NCI-H1694 treated with DMSO at 0.1 percent for 48 hours (cell line): ENCODE measurements at places on chromosomes 2 and 18.

GRCh38 chr18:48442761-48443160, 33.6 kb upstream of the ZBTB7C start:
- DNase-seq = no peak

DNA sequence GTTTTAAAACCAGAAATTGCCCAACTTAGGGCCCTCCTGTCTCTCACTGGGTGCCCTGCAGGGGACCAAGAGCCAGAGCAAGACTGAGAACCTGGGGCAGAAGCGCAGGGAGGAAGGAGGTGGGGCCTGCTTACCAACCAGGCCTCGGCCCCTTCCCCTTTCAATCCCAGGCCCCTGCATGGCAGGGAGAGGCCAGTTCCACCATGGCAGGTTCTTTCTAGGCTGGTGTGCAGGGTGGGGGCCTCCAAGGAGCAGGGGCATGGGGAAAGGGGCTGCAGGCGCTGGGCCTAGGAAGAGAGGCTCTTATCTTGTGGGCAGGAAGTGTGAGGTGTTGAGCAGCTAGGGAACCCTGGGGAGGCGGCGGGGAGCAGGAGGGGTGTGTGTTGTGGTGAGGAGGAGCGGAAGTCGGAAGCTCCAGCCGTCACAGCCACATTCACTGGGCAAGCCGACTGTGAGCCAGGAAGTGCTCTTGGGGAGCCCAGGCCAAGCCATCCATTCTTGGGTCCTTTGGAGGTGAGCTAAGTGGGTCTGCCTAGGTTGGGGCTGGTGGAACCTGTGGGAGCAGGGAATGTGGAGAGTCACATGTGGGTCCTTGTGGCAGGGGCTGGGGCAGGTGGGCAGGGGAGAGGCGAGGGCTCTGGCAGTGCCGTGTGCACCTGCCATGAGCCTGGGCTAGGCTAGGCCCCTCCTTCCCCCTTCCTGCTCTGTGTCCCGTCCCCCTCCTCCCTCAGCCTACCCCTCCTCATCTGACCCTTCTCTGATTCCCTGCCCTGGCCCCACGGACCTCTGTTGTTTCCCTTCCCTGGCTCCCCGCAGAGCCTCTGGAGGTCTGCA, at the start of gene PSD4:
PSD4 (plus strand) TSS at position 430 of the 834 bp plus-strand sequence. CDS start 8,486 bp downstream, outside the sequence.
- no peak for DNase-seq

DNA sequence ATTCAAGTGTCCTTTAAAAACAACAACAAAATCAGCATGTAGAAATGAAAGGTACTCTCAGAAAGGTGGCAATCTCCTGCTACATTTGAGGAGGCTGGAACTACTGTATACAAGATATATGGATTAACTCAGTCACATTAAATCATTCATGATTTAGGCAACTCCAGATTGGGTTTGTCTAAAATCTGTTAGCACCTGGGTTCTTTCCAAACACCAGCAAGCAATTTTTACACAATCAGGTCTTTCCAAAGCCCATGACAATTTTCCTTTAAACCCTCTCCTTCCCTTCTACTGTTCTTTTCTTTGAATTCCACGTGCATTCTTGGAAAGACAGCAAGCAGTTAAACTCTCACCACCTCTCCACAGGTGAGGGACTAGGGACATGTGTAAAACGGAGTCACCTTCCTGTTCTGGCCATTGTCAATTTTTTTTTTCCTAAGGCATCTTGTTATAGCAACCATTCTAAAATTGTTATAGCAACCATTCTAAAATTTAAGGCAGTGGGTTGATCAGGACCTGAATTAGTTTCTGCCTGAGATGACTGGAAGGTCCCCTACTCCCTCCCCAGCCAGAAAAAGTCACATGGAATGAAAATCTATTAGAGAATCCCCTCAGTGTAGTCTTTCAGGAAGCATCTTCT, 113.9 kb downstream of the ANKRD44 start:
- DNase-seq = no peak

GRCh38 chr2:225995796-225996461, 596.4 kb downstream of the NYAP2 start:
- no peak for DNase-seq

- DNase-seq = no peak
These were observed 85.4 kb upstream of the ZEB2 start for GRCh38 chr2:144605231-144605840.
